ENCODE measurements at places on chromosomes 12 and 14. TPM values are rescaled to one million over a fixed set of nuclear protein-coding genes. Genes with fewer than 3 reads are reported as not detected.

DNA sequence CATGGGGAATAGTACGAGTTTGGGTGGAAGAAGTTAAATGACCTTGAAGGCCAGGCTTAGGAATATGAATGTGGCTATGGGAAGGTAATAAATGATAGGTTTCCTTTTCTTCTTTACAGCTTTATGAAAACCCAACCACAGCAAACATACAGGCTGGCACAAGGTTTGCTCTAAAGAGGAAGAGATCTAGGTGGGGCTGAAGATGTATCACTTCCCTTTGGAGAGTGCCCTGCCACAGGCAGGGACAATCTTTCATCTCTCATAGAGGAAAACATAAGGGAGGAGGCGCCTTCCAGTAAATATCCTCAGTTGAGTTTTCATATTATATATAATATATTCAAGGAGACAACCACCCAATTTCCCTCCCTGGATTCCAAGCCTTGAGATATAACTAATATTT, 72.9 kb upstream of the FRMD6 start:
- DNase-seq = no peak

Gene RERG
- total RNA-seq = under 0.01 TPM

- no peak for DNase-seq
Measured at GRCh38 chr12:41772478-41772877, 372.2 kb downstream of the GXYLT1 start.

DNA sequence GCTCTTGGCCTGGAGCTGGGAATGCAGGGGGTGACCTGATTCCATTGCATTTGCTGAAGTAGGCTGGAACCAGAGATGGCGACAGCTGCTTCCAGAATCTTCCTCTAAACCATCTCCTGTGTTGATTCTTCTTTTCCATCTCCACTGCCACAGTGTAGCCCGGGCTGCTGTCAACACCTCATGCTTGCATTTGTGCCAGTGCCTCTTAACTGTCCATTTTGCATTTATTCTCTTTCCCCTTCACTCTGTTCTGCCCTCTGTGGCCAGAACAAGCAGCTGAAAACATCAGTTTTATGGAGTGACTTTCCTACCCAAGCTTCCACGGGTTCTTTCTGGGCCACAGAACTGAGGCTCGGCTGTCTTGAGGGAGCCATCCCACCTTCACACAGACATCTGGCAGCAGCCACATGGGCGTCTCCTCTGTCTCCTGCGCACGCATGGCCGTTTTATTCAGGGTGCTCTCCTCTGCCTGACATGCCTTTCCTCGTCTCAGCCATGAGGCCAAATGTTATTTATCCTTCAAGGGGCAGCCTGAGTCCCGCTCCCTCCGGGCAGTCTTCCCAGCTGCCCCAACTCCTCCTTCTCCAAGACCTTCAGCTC, 51.7 kb downstream of the SMOC1 start:
- no peak for DNase-seq

Gene RNU4-1
- under 0.01 TPM for total RNA-seq

GRCh38 chr12:40622246-40622838, 69.9 kb upstream of the CNTN1 start:
- DNase-seq = peak; percentile 41

DNA sequence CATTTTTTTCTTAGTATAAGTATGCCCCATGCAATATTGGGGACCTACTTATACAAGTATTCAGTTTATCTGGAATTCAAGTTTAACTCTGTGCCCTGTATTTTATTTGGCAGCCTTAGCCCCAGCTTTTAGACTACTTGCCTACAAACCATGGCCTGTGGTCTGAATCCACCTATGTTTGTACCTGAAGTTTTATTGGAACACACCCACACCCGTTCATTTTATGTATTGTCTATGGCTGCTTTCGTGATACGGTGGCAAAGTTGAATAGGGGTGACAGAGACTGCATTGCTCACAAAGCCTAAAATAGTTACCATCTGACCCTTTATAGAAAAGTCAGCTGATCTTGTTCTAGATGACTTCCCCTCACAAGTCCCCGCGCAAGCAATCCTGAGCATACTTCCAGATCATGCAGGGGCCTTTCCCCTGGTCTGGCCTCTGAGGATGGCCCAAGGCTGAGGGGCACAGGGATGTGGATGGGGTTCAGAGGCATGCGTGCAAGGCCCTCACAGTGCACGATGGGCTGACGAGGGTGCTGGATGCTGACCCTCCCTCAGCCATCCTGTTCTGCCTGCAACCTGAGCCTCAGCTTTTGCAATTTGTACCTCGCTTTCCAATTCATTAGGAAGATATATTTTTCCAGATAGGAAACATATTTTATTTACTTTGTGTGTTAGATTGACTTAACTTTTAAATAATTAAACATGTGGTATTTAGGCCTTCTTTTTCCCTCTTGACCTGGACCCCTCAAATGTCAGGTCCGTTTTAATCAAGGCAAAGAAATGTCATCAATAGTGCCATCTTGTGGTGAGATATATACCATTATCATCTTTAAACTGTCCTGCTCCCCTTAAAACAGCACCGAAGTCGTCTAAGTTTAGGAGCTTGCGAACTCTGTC, 527.3 kb upstream of the CCDC196 start:
- DNase-seq = peak; percentile 55

DNA sequence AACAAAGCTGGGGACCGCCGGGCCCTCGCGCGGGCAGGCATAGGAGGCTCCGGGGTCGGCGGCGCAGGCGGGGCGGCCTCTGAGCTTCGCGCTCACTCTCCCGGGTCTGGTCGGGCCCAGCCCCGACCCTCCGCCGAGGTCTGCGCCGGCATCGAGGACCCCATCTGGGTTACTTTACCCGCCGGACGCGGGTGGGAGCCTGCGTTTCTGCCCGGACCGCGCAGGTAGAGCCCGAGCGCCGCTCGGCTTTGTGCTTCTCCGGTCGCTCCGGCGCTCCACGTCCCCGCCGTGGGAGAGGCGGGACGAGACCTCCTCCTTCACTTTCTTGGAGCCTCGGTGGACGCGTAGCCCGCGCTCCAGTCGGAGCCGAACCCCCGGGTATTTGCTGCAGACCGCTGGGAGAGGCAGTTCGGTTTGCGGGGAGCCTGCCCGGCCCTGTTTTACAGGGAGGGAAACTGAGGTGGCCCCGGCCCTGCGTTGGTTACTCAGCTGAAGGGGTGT, 63.2 kb downstream of the FBXL14 start:
- peak; percentile 9 for DNase-seq

GRCh38 chr14:105102361-105102870, 37.2 kb upstream of the GPR132 start:
- no peak for DNase-seq

Gene TSPAN8
- not detected for total RNA-seq

- peak; percentile 71 for DNase-seq
Measured at GRCh38 chr12:102948941-102949352, 8.5 kb upstream of the ASCL1 start.

Gene RDH5
- 0.74 TPM for total RNA-seq

GRCh38 chr12:131984334-131984733, 34.6 kb downstream of the EP400 start:
- no peak for DNase-seq

Gene ACRBP
- 1.5 TPM for total RNA-seq

DNA sequence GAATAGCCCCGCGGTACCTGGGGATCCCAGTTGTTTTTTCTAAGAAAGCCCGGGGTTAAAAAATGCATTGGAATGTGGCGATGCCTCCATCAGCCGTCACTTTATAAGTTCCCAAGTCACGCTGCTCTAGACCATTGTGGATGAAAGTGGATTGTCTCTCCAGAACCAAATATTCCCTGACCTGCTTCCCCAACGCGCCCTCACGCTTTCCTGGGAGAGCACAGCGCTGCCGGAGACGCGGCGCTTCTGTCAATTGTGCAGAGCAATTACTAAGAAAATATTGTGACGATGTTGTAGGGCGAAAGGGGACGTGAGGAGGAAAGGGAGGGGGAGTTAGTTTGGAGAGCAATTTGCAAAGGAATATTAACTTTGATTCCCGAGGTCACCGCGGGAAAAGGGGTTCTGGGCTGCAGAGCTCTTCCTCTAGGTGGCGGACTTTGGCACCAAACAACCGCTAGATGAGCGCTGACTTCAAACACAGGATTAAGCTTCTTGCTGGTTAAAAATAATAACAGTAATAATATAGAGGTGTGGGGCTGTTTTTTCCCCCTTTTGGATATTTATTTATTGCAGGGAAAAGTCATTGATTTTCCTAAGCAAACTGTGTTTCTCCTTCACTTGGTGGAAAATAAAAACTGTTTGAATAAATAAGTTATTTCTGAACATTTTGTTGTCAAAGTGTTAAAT, 9.6 kb upstream of the FOXG1 start:
- DNase-seq = peak; percentile 72

GRCh38 chr12:100964028-100964427, 169.5 kb downstream of the ANO4 start:
- DNase-seq = no peak

DNA sequence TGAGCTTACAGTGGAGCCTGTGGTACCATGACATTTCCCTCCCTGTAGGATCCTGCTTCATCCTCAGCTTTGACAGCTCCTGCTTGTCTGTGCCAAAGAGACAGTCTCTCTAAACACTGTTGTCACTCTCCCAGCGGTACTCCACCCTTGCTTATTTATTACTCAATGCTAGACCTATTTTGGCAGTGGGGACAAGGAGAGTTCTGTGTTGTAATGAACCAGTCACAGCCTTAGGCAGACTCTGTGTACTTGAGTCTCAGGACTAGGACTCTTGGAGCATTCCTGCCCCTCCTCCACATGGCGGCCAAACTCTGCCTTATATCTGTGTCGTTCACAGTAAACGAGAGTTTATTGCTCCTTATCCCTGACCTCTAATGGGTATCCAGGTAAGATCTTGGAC, 70.9 kb downstream of the PIK3C2G start:
- no peak for DNase-seq

- DNase-seq = no peak
Measured at GRCh38 chr12:46977871-46978375, 101.5 kb upstream of the PCED1B start.

DNA sequence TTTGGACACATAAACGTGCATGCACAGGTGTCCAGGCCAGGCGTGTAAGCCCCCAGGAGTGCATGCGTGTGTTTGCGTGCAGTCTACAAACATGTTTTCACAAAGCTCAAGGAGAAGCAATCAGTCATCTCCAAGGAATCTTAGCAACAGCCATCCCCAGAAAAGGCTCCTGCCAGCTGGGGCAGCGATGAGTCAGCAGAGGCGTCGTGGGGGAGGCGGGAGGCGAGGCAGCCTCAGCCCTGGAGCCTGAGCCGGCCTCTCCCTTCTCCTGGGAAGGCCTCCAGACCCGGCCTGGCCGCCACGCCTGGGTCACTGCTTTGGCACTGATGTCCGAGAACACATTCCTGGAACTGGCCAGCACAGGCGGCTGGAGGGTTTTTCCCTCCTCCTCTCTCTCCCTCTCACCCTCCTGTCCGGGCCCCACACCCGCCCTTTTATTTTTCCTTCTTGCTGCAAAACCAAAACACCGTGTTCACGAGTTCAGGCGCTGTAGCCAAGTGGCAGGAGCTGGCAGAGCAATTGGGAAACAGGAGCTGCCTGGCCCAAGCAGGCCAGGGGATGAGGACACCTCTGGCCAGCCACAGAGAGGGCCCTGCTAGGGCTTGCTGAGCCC, 92.7 kb downstream of the LRRC74A start:
- DNase-seq = peak; percentile 96

Measured in dermis blood vessel endothelial cell (primary cell).